ENCODE measurements at places on chromosomes 2 and 18. TPM values are rescaled to one million over a fixed set of nuclear protein-coding genes. Genes with fewer than 3 reads are reported as not detected.

Gene CNGA3
- not detected for total RNA-seq

Gene ZSWIM2
- total RNA-seq, result not detected

Gene KYNU
- not detected for total RNA-seq

Gene IGFBP5
- not detected for total RNA-seq

Gene GCC2
- 33.7 TPM for total RNA-seq

Gene NEUROD1
- total RNA-seq, result not detected

Gene RPS27A
- 939 TPM for total RNA-seq

Gene ANKRD62
- not detected for total RNA-seq

Gene BCL2
- total RNA-seq, result 3.8 TPM

Gene LRRC30
- total RNA-seq, result not detected

Gene CD207
- total RNA-seq, result not detected

Gene IGFBP2
- total RNA-seq, result 229 TPM

Gene FAM237A
- total RNA-seq, result not detected

Gene NABP1
- total RNA-seq, result 47.6 TPM

Gene ZCCHC2
- total RNA-seq, result 27.2 TPM

- no peak for DNase-seq
Measured at GRCh38 chr2:217976301-217976700, 26.5 kb downstream of the TNS1 start.

GRCh38 chr18:67142604-67143003 lies 373.9 kb downstream of the DSEL start:
- DNase-seq, result no peak

- DNase-seq, result no peak
Measured at GRCh38 chr2:110875384-110875725, 143.0 kb downstream of the ACOXL start.

- no peak for DNase-seq
Measured at GRCh38 chr2:18830962-18831361, 241.6 kb upstream of the NT5C1B start.

DNA sequence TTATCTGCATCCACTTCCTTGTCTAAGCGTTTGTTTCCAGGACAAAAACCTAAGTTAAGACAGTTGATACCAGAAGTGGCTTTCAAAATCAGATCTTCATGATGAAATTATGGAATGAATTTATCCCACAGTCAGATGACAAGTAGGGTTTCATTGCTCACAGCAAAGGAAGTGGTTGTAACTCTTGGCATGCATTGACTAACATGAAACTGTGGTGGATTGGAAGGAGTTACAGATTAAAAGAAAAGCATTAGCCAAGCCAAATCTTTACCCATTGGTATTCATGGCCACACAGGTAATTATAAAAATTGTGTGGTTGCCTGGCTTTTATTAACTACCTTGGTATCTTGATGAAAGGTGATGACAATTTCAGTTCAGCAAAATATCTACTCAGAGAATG lies 438.0 kb upstream of the NXPH2 start:
- no peak for DNase-seq

DNA sequence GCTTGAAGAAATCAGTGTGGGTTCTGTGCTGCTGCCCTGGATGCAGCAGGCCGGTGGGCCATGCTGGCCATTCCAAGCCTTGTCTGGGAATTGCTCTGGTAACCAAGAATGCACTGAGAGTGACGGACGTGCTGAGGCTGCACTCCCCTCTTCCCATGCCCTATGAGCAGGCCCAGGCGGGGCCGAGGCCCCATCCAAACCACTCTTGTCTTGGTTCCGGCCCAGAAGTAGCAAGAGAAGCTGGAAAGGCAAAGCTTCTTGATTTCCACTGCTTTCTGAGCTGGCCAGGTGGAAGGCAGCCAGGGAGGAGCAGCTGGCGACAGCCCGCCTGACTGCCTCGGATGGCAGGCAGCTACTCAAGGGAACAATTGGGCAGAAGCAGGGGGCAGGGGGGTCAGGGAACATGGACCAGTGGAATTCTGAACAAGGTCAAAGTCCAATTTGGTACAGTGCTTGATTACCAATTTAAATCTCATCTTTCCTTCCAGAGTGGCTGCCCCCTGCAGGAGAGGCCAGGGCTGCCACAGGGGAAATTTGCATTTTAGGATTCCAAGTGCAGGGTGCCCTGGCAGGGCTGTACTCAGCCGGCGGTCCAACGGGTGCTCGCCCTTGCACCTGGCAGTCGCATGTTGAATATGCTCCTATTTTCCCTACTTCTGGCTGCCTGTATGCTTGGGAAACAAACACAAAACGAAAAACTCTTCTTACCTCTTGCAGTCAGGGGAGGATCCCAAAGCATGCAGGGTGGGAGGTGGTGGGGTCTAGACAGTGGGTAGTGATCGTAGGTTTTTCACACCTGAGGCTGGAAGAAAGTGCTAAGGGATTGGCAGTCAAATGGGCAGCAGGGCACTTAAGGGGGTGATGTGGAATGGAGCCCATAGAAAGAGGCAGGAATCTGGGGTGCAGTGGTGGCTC lies 67.3 kb downstream of the LIPG start:
- DNase-seq, result no peak

GRCh38 chr2:69055688-69056470 lies 42.9 kb downstream of the ANTXR1 start:
- no peak for DNase-seq

GRCh38 chr2:29068513-29068912 lies 5.8 kb downstream of the PCARE start:
- no peak for DNase-seq

DNA sequence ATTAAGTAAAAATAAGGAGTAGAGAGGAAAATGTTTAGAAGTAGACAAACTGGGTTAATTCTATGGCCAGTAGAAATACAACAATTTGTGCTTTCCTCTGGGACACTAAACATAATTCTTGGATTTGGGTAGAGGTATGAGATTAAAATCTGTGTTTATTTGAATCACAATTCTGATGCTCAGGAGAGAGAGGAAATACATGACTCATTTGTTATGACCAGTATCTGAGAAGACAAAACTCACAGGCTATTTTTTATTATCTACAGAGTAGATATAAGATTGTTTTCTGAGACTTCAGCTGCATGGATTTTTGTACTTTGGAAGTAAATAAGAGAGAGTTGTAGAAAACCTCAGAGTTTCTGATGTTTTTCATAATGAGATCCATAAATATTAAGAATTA lies 315.7 kb upstream of the CWC22 start:
- DNase-seq, result peak; percentile 17

DNA sequence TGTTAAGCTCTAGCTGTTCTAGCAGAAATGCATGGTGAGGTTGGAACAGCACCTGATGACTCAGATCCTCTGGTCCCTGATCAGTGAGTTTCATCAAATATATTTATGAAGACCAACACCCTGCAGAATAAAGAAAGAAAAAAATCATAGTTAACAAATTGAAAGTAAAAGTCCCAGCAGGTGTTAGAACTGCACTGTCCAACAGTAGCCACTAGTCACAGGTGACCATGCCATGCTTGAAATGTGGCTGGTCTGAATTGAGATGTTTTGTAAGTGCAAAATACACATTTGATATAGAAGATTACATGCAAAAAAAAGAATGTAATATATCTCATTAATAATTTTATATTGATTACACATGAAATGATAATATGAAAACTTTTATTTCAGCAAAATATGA lies 1010.7 kb upstream of the ZEB2 start:
- DNase-seq, result no peak

DNA sequence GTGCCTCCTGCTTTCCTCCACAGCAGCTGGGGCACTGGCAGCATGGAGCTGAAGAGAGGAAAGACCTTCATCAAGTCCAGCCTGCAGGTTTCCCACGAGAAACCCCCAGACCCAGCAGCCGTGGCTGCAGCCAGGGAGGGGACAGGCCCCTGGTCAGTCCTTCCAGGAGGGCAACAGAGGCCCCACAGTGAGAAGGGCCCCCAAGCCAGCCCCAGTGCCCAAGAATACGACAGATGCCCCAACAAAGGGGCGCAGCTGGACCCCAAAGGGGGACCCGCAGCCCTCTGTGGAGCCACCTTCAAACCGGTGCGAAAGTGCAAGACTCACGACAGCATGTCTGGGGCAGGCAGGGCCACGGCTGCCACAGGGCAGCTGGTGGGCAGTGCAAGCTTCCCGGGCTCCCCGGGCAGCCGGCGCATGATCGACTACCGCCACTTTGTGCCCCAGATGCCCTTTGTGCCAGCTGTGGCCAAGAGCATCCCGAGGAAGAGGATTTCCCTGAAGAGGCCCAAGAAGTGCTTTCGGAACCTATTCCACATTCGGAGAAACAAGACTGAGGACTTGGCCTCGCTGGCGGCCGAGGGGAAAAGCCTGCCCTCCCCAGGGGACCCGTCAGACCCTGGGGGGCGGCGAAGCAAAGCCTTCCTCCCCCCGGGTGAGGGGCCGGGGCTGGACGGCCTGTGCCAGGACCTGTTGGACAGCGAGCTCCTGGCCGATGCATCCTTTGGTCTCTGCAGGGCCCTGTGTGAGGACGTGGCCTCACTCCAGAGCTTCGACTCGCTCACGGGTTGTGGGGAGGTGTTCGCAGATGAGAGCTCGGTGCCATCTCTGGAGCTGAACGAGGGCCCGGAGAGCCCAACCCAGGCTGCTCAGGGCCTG lies 6.9 kb downstream of the AMER3 start:
- DNase-seq, result no peak

GRCh38 chr2:146209842-146210275 lies 1635.0 kb upstream of the ACVR2A start:
- no peak for DNase-seq

DNA sequence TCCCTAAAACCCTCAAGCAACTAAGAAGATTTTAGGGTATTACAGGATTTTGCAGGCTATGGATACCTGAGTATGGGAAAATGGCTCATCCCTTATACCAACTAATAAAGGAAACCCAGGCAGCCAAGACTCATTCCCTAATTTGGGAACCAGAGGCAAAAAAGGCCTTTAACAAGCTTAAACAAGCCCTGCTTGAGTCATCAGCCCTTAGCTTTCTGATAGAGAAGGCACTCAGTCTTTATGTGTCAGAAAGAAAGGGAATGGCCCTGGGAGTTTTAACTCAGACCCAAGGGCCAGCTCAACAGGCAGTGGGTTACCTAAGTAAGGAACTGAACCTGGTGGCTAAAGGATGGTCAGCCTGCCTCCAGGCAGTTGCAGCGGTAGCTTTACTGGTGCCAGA lies 96.9 kb upstream of the RMP24 start:
- no peak for DNase-seq

DNA sequence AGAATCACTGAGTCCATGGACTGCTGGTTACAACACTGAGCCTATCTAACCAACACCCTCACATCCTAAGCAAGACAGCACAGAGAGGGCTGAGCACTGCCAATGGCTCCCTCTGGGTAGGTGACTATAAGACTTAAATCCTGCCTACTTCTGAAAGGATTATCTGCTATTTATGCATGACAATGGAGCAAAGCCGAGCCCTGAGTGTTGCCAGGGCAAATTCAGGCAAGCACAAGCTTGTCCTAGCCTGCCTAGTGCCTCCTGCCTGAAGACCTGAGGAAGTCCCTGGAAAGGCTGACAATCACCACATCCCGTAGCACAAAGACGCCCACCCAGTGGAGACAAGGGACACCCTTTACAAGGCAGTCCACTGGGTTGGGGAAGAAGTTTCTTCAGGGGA lies 129.7 kb downstream of the OSR1 start:
- DNase-seq, result no peak

GRCh38 chr2:221448844-221449390 lies 123.2 kb downstream of the EPHA4 start:
- DNase-seq, result peak; percentile 21

GRCh38 chr2:110107092-110108079 lies 8.2 kb downstream of the MALL start:
- DNase-seq, result no peak

GRCh38 chr2:73285159-73285739 lies 971 bp upstream of the FBXO41 start:
- no peak for DNase-seq

DNA sequence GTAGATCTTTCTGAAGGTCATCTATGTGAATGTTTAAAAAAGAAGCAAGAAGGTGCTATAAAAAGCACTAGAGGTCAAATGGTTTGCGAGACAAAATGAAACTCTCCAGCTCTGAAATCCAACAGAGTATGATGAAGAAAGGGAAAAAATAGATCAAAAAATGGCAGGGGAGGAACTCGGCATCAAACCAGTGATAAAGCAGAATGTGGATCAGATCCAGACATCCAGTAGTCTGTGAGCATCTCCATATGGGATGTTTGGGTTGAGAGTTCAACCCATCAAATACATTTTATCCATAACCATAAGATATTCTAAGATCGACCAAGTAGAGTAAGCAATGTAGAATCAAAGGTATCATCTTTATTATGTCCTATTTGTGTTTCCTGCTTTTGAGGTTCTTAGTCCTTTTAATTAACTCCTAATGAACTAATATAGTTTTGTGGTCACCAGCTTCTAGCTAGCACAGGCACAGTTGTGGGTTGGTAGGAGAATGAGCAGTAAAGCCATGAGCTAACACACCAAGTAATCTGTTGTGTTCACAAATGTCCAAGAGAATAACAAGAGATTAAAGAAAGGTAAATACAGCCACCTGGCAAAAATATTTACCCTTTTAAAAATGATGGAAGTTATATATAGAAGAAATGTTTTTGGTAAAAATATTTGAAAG lies 160.9 kb downstream of the NEDD4L start:
- no peak for DNase-seq

- DNase-seq, result no peak
Measured at GRCh38 chr2:227877421-227878310, 6.2 kb downstream of the DAW1 start.

DNA sequence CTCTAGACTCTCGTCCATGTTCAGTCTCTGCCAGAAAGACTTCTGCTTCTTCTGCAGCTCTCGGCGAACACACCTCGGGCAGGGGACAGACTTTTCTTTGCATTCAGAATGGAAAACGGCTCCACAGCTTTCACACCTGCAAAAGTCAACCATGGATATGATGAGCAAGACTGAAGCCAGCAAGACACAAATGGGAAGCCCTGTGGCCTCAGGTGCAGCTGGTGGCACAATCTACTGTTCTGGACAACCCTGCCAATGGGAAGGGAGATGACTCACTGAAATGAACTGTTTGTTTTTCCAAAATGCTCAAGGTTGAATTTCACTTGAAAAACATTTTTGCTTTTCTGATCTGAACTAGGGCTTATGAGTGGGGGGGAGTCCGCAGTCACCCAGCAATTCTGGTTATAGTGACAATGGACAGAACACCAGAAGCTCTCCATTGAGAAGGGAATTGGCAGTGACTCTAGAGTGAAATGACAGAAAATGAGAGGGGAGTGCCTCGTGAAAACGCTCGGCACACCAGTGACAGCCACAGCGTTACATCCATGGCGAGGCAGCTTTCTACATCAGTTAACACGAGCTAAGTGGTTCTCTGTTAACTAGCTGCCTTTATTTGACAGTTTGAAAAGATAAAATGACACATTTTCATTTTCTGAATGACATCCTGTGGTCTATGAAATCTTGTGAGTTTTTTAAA lies 58.8 kb upstream of the FZD5 start:
- peak; percentile 61 for DNase-seq

GRCh38 chr2:223970343-223971128 lies 13.3 kb downstream of the MRPL44 start:
- peak; percentile 76 for DNase-seq

- DNase-seq, result no peak
Measured at GRCh38 chr2:121790276-121790956, 35.0 kb downstream of the TSN start.

Data from endothelial cell of umbilical vein (primary cell).